ENCODE measurements at places on chromosomes 3 and 15.

DNA sequence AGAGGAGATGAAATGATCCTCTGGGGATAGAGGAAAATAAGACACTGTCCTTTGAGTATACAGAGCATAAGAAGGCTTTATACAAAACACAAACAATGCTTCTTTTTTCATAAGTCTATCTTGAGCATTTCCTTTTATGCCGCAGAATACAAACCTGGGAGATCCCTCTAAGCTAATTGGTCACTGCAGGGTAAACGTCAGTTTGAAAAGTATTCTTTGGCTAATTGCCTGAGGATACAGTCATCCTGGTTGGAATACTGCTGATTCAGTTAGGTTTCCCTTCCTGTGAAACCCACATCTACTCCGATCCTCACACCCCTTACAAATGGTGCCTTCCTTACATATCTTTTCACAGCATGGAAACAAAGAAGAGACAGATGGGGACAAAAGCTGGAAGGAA is 10.6 kb downstream of the WNT5A start:
- no peak for DNase-seq

GRCh38 chr3:31858439-31858838 is 122.6 kb downstream of the OSBPL10 start:
- no peak for DNase-seq

- DNase-seq: no peak
Measured at GRCh38 chr3:58679974-58680666, 13.5 kb upstream of the FAM3D start.

DNA sequence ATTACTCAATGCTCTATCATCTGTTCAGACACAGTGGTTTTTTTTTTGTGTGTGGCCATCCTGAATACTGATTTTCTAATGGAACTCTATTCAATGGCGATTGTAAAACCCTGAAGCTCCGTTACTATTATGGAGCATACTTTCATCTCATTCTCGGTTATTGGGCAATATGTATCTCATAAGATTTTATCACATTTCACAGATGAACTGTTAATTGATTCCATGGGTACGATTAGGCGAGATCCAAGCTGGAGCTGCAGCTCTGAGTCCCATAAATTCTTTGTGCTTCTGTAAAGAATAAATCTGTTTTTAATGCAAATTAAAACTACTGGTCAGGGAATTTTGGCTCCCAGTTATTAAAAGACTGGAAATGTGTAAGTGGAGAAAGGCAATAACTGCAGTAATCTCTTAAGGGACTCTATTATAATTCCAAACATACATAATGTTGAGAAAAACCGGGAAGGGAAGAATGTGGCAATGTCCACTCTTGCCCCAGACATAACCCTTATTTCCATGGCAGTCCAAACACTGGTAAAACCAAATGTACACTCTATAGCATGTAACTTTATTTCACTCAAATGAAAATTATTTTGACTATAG is 82.2 kb downstream of the GREM1 start:
- DNase-seq: no peak

GRCh38 chr3:124407260-124407659 is 323.0 kb upstream of the UMPS start:
- no peak for DNase-seq
